Mesangial cell (primary cell): ENCODE measurements at places on chromosomes 2 and 18. TPM values are rescaled to one million over a fixed set of nuclear protein-coding genes. Genes with fewer than 3 reads are reported as not detected.

Gene PLEKHA3
- 4.6 and 4.8 TPM in 2 replicates for total RNA-seq

Gene SIX2
- 9.6 and 15.2 TPM in 2 replicates for total RNA-seq

Gene FRZB
- total RNA-seq, result under 0.01 and 0.38 TPM in 2 replicates

Gene ANKRD30BL
- total RNA-seq, result 0.13 TPM in 1 of 2 replicates, not detected in the other

Gene PCARE
- not detected in 2 replicates for total RNA-seq

Gene PSMA8
- not detected in 2 replicates for total RNA-seq

Gene DPP10
- total RNA-seq, result 0.13 TPM in 1 of 2 replicates, not detected in the other

Gene ADNP2
- 20.7 and 20.9 TPM in 2 replicates for total RNA-seq

Gene CD226
- total RNA-seq, result 0.13 TPM in 1 of 2 replicates, not detected in the other

Gene SNORC
- total RNA-seq, result 1.5 TPM in 1 of 2 replicates, not detected in the other

Gene MRPL19
- 23.1 and 42.0 TPM in 2 replicates for total RNA-seq

Gene GDF7
- total RNA-seq, result not detected in 2 replicates

Gene EN1
- 0.16 TPM in 1 of 2 replicates, not detected in the other for total RNA-seq

Gene PTPRM
- 37.8 and 97.0 TPM in 2 replicates for total RNA-seq

Gene COLEC11
- 0.76 and 1.5 TPM in 2 replicates for total RNA-seq
